Foreskin fibroblast (primary cell): ENCODE measurements at places on chromosomes 7 and 10.

DNA sequence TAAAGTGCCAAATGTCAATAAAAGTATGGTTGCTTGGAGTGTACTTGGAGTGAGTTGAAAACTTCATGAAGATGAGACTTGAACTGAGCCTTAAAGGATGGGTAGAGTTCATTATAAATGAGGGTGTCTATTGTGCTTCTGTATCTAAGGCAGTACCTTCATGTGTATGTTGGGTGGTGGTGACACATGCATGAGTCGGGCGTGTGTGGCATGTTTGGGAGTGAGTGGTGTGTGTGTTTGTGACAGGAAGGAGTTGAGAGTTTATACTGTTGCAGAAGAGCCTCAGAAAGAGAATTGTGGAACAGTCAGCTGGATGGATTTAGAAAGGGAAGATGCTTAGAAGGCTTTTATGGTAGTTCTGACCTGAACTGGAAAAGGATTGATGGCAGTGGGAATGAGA, 6.0 kb upstream of the ZRANB1 start:
- peak; percentile 66 for DNase-seq

GRCh38 chr7:75984130-75985008, 10.0 kb downstream of the TMEM120A start:
- no peak for DNase-seq

GRCh38 chr7:90618876-90619275, 22.8 kb downstream of the CDK14 start:
- DNase-seq, result no peak

DNA sequence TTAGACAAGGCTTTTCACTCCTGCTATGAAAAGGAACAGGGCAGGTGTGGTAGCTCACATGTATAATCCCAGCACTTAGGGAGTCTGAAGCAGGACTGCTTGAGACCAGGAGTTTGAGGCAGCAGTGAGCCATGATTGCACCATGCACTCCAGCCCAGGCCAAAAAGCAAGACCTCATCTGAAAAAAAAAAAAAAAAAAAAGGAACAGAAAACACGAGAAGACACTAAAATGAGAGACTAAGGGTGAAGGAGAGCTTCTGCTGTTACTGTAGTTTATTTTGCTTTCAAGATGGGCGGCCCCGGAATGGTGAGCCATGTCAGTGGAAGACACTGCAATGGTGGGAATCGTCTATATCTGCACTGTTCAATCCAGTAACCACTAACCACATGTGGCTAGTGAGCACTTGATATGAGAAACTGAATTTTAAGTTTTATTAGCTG, 9.9 kb downstream of the PIP4K2A start:
- DNase-seq, result no peak

DNA sequence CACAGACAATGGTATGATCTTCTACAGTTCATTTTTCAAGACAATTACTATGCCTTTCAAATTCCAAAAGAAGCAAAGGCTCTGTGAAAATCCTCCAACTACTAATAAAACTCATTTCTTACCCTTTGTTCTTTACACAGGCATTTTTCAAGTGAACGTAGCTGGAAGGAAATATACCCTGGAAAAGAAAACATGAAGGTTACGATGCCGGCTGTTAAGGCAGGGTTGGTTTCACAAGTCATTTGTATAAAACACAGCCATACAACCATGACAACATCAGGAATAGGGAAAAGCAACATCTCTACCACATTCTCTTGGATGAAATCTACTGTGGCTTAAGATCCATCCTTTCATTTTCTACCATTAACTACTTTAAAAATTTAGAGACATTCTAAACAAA, 207.9 kb downstream of the DOCK4 start:
- no peak for DNase-seq
